Anterior cingulate cortex (tissue), 58 donors: ENCODE measurements at places on chromosomes 4 and X.

GRCh38 chrX:135185795-135186443 lies 14.7 kb upstream of the CT55 start:
- DNase-seq, result no peak

DNA sequence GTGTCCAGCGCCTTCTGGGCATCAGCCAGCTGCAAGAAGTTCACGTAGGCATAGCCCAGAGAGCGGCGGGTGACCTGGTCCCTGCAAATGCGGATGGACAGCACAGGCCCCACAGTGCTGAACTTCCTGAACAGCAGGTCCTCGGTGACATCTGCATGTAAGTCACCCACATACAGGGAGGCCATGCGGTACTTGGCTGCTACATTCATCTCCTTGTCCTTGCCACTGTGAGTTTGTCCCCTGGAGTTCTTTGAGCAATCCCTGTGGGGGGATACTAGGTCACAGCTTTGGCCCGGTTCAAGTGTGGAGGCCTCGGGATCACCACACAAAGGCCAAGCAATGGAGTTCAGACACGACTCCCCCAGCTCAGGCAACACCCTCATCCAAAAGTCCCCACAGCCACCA lies 776 bp downstream of the PABPC4L start:
- DNase-seq, result no peak

DNA sequence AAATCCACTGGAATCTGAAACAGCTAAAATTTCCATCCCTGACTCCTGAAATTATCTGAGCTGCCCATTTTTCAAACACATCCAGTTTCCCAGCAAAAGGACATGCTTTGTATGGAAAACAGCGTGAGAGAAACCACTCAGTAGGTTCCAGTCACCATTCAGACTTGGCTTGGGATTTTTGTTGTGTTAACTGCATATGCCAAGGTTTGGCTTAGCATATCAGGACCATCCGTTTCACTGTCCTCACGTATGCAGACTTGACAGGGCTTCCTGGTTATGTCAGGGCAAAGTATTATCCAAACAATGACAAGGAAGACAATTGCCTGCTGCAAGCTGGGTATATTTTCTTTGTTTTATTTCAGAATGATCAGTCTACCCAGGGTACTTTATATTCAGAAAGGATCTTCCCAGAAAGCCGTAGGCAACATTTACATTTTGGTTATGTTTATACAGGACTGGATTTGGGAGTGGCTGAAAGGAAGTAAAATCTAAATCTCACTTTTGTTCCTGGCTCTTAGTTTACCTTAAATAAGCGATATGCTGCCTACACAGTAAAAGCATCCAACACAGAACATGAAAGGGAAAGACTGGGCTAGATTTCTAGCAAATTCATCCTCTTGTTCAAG lies 41.3 kb upstream of the CCKAR start:
- DNase-seq, result no peak

- DNase-seq, result no peak
Measured at GRCh38 chr4:184763150-184763780, 29.4 kb upstream of the CENPU start.

- no peak for DNase-seq
Measured at GRCh38 chrX:149916745-149917392, 12.5 kb upstream of the HSFX4 start.

DNA sequence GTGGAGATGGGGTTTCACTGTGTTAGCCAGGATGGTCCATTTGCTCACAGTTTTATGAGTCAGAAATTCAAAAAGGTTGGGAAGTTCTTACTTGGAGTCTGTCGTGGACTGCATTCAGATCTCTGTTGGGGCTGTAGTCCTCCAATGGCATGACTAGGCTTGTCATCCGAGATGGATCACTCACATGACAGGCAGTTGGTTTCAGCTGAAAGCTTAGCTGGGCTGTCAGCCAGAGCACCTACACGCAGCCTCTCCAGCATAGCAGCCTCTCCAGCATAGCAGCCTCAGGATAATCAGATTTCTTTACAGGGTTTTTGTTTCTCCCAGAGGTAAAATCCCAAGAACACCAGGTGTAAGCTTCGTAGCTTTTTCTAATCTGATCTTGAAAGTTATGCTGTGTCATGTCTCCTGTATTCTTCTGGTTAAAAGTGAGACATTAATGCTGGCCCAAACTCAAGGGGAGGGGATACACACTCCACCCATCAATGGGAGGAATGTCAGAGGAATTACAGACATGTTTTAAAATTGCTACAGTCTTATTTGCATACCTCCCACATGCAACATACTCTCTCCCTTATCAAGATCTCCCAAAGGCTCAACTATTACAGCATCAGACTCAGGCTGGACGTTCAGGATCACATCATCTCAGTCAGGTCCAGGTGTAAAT lies 31.6 kb upstream of the SOD3 start:
- DNase-seq, result no peak

GRCh38 chr4:118834960-118835569 lies 861 bp downstream of the SEC24D start:
- DNase-seq, result peak; percentile 11

DNA sequence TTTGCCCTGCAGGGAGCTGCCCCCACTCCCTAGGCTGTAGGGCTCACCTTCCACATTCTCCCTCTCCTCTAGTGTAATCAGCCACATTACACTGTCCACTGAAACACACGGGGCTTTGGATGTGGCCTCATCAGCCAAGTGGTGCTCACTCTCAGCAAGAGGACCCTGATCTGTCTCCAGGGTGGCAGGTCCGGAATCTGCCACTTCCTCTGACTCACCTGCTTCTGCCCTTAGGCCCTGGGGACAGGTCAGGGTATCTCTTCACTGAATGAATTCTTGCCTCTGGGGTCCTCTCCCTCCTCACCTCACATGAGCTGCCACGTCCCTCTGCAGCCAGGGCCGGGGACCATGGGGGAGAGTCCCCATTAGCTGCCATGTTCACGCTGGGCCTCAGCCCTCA lies 15.9 kb downstream of the ZNF41 start:
- no peak for DNase-seq

- DNase-seq, result no peak
Measured at GRCh38 chr4:127616898-127617297, 15.9 kb upstream of the INTU start.

DNA sequence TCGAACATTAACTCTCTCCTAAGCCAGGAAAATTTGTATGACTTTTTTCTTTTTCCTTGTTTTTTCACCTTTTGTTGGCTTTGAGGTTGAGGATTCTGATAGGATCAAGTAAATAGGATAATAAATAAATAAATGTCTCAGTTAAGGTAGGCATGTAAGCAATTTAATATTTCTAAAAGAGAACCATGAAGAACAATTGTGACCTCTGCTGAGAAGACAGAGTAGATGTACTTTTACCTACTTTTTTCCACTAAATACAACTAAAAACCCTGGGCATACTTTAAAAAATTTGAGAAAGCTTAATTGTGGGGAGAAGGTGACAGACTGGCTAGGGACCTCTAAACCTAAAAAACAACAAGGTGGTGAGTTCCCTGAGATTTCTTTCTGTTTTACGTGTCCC lies 31.6 kb upstream of the CLNK start:
- no peak for DNase-seq

DNA sequence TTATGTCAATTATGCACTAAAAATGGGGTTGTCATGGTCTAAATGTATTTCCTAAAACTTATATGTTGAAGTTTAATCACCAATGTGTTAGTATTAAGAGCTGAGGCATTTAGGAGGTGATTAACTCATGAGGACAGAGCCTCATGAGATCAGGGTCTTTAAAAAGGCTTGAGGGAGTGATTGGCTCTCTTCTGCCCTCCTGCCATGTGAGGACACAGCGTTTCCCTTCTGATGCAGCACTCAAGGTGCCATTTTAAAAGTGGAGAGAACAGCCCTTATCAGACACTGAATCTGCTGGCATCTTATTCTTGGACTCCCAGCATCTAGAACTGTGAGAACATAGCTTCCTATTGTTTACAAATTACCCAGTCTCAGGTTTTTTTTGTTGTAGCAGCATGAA lies 581.7 kb downstream of the KCNIP4 start:
- no peak for DNase-seq

GRCh38 chr4:38889143-38889542 lies 21.5 kb downstream of the FAM114A1 start:
- DNase-seq, result no peak

- no peak for DNase-seq
Measured at GRCh38 chr4:53538756-53539155, 52.5 kb downstream of the LNX1 start.

DNA sequence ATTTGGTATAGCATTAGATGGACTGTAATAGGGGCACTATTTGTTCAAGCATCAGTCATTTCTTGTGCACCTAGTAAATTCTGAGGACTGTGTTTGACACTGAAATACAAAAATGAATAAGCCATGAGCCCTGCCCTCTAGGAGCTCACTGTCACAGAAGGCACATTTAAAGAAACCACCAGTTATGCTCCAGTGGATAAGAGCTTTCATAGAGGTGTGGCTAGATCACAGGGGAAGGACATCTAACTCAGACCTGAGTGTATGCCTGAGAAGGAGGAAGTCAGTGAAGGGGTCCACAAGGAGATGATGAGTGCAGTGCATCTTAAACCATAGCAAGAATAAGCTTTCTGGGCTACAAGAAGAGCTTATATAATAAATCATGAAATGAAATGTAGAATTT lies 40.1 kb downstream of the BTC start:
- DNase-seq, result no peak

DNA sequence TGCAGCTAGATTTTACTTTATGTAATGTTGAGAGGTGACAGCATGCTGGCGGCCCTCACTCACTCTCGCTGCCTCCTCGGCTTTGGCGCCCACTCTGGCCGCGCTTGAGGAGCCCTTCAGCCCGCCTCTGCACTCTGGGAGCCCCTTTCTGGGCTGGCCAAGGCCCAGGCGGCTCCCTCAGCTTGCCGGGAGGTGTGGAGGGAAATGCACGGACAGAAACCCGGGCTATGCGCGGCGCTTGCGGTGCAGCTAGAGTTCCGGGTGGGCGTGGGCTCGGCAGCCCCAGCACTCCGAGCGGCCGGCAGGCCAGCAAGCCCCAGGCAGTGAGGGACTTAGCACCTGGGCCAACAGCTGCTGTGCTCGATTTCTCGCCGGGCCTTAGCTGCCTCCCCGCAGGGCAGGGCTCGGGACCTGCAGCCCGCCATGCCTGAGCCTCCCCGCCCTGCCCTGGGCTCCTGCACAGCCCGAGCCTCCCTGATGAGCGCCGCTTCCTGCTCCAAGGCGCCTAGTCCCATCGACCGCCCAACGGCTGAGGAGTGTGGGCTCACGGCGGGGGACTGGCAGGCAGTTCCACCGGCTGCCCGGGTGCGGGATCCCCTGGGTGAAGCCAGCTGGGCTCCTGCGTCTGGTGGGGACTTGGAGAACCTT lies 128.7 kb downstream of the GASK1B start:
- no peak for DNase-seq

DNA sequence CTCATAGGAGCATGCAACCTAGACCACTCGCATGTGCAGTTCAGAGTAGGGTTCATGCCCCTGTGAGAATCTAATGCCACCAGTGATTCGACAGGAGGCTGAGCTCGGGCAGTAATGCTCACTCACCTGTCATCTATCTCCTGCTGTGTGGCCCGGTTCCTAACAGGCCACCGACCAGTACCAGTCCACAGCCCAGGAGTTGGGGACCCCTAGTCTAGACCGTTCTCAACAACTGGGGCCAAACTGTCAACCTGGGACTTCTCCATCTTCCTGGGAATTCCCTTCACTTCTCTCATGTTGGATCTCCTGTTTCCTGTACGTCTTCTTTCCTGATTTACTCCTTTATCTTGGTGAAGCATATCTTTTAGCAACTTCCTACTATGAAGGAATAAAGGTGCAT lies 79.4 kb upstream of the HELT start:
- no peak for DNase-seq

DNA sequence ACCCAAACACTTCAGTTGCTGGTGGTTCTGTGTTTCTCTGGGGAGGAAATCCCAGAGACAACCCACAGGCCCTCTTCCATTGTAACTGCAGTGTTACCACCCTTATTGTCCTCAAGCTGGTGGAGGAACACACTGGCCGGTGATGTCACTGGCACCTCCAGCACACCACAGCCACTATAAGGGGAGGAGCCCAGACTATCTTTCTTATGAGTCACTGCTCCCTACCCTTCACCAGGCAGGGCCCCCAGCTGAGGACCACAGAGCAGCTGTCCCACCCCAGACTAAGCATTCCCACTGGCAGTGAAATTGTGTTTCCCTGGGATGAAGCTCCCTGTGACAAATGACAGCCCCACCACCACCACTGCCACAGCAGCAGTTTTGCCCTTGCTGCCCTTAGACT lies 171.8 kb upstream of the FGF16 start:
- no peak for DNase-seq

- no peak for DNase-seq
Measured at GRCh38 chr4:108449129-108449528, 171.2 kb upstream of the RPL34 start.

GRCh38 chr4:108954880-108955279 lies 192.0 kb upstream of the ETNPPL start:
- DNase-seq, result no peak

DNA sequence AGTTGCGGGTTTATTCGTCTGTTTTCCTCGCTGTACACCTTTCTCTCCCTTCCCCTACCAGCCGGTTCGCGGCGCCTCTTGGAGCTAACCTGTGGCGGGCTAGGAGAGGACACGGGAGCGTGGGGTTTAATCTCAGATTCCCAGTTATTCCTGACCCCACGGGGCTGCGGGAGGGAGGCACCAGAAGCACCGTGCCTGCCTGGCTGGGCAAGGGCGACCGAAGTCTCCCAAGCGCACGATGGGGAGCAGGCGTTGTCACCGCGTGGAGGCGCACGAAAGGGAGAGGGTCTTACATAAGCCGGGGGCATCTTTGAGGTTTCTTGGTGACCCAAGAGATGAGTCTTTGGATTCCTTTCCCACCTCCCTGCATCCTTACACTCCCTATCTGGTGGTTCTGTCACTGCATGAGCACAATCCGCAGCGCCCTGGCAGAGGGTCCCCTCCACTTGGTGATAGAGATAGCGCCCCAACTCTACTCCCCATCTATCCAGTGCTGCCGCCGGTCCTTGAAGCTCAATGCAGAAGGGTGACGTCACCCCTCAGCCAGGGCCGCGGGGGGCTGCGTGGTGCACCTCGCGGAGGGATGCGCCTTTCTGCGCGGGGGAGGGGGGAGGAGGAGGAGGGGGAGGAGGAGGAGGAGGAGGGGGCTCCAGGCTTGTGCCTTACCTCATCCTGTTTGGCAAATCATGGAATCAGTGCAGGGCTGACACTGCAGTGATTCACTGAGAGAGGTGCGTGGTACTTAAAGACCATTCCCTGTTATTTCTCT lies 793 bp downstream of the TSPAN7 start:
- DNase-seq, result peak; percentile 28

- no peak for DNase-seq
Measured at GRCh38 chrX:134443020-134443419, 16.9 kb upstream of the HPRT1 start.

GRCh38 chrX:81174286-81174685 lies 27.4 kb downstream of the HMGN5 start:
- DNase-seq, result no peak

DNA sequence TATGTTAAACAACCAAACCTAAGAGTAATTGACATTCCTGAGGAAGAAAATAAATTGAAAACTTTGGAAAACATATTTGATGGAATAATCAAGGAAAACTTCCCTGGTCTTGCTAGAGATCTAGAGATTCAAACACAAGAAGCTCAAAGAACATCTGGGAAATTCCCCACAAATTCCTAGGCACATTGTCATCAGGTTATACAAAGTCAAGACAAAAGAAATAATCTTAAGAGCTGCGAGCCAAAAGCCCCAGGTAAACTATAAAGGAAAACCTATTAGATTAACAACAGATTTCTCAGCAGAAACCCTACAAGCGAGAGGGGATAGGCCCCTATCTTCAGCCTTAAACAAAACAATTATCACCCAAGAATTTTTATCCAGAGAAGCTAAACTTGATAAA lies 1082.0 kb upstream of the IGFBP7 start:
- DNase-seq, result no peak
